ENCODE measurements at places on chromosomes 3 and 15.

DNA sequence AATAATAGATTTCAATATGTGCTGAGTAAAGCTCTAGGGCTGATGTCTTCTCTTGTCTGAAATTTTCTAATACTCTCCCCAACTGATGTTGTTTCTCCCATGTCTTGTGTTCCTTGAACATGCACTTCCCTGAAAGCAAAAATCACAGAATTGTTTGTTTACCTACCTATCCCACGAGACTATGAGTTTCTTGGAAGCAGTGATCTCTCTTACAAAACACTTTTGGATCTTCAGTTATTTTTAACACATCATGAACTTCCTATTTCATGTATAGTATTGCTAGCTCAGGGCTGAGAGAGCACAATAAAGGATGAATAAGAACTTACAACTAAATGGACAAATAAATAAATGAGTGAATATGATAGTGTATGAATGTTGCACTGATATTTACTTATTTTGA, 365.0 kb downstream of the ROBO2 start:
- DNase-seq = no peak

GRCh38 chr3:5153074-5153473, 31.0 kb downstream of the ARL8B start:
- DNase-seq = no peak

DNA sequence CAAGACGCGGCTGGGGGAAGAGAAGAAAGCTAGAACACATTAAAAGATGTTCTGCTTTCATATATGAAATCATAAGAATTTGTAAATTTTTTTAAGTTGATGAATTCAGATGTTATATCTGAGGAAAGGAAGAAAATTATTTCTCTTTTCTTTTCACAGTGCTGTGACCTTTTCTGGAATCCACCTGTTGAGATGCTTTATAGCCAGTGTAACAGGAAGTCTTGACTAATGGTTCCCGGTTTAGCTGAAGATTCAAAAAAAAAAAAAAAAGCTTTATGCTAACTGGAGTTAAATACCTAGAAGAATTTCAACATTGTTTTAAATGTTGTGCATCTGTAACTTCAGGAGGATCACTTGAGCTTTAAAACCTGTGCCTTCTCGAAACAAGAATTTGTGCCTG, 9.9 kb downstream of the GTPBP8 start:
- no peak for DNase-seq

DNA sequence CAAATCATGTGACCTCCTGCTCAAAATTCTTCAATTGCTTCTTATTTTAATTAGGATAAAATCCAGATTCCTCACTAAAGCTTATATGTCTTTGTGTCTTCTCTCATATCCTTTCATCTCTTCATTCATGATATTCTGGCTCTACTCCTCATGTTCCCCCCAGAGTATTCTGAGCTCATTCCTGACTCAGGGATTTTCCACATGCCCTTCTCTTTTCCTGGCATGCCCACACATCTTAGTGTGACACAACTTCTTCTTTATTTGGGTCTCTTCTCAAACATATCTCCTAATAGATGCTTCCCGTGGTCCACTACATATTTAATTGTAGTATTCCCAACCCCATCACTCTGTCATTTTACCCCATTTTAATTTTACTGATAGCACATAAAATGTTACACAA, 15.2 kb upstream of the MBNL1 start:
- DNase-seq = no peak

DNA sequence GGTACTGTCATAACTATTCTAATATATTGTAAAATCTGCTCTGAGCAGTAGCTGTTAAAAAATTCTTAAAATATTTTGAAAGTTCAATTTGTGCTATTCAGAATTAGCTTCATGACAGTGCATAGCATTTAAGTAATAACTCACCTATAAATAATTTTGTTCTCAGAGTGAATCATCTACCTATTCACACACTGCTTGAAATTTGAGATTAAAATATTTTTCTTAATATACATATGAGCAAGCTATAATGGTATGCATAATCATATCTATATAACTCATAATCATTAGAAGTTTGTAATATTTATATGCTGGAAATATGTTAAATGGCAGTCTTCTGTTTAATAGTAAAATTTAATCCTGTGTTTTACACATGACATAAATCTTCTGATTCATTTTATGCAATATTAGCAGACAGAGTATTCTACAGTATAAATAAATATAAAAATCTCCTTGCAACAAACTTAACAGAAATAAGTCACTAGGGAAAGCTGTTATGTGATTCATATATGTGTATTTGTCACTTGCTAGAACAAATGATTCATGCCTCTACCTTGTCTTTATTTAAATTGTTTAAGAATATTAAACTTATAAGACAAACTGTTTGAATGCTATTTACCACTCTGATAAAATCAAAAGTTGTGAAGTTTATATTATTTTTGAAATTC, 710.8 kb downstream of the PLOD2 start:
- DNase-seq = no peak

DNA sequence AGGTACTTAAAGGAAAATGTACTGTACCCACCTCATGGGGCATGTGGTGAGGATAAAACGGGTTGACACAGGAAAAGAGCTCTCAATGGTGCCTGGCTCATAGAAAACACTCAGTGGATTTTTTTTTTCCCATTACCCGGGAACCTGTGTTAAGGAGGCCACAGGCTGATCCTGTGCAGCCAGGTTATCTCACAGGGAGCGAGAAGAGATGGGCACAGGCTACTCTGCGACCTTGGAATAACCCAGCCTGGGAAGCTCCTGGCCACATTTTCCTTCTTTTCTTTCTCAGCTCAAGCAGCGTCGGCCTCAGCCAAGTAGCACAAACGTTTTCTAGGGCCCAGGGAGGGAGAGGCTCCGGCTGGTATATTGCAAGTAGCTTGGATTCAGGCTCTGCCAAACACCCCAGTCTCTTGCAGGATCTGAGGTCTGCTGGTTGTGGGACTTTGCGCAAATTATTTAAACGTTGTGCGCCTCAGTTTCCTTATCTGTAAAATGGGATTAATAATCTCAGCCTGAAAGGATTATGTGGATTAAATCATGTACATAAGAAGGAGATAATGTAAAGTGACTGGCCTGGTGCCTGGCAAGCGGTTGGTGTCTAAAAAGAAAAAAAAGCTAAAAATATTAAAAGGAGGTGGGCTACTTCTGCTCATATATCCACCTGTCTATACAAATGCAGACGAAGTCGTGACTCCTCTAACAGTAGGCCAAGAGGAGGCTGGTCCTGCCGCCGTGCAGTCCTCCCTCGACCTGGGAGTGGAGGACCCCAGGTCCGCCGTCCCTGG, 2.2 kb downstream of the FURIN start:
- DNase-seq = no peak

- DNase-seq = no peak
These were observed 1.8 kb downstream of the BCHE start for GRCh38 chr3:165835431-165835830.

DNA sequence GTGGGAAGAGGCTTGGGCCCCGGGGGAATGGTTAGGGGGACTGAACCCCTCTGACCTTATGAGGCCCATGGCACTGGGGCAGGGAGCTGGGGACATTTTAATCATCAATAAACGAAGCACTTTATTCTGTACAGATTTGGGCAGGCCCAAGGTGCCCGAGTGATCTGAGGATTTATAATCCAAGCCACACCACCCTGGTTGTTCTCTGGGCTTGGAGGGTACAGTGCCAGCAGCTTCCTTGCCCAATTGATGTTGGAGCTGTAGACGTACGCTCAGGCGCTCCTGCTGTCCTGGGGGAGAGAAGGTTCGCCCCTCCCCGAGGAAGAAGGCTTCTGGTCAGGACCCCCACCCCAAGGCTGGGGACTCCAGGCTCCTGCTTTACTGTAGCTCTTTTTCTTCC, 12.5 kb downstream of the ZBTB47 start:
- no peak for DNase-seq

Measured in left cardiac atrium (tissue), 4 donors.